Vagina (tissue), 2 donors: ENCODE measurements at places on chromosomes 5 and 9.

DNA sequence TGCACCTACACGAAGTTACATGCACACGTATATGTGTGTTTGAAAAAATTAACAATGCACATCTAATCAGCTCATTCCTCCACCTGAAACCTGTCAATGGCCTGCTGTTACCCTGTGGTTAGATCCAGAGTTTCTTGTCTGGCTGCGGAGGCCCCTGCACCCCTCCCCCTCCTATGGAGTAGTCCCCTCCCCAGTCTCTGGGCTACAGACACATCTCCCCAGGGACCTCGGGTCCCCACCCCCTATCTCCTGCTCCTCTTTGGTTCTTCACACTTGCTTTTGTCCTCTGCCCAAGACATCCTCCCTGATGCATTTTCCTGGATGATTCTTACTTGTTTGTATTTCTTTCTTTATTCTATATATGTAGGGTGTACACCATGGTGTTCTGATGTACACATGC, 27.2 kb downstream of the FAM240B start:
- DNase-seq = no peak

DNA sequence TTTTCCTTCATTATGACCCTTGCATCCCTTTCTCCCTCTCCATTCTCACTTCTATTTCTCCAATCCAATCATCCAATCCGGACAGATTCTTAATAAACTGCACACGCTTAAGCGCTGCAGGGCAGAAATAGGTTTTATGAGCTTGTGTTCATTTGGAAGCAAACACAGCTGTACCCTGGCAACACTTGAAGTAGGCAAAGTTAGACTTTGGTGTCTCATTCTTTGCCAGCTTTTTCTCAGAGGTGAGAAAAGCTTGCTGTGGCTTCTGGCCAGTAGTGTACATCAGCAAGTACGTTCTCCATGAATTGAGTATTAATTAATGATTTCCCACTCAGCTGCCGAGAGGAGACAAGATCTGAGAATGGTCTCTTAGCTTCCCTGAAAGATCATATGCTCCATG, 88.5 kb downstream of the FBXO4 start:
- DNase-seq = no peak

GRCh38 chr5:174139623-174140022, 94.1 kb downstream of the NSG2 start:
- DNase-seq = no peak

GRCh38 chr5:173802670-173803165, 85.4 kb upstream of the CPEB4 start:
- no peak for DNase-seq

- DNase-seq = no peak
These were observed 29.6 kb downstream of the BICD2 start for GRCh38 chr9:92734931-92735635.

DNA sequence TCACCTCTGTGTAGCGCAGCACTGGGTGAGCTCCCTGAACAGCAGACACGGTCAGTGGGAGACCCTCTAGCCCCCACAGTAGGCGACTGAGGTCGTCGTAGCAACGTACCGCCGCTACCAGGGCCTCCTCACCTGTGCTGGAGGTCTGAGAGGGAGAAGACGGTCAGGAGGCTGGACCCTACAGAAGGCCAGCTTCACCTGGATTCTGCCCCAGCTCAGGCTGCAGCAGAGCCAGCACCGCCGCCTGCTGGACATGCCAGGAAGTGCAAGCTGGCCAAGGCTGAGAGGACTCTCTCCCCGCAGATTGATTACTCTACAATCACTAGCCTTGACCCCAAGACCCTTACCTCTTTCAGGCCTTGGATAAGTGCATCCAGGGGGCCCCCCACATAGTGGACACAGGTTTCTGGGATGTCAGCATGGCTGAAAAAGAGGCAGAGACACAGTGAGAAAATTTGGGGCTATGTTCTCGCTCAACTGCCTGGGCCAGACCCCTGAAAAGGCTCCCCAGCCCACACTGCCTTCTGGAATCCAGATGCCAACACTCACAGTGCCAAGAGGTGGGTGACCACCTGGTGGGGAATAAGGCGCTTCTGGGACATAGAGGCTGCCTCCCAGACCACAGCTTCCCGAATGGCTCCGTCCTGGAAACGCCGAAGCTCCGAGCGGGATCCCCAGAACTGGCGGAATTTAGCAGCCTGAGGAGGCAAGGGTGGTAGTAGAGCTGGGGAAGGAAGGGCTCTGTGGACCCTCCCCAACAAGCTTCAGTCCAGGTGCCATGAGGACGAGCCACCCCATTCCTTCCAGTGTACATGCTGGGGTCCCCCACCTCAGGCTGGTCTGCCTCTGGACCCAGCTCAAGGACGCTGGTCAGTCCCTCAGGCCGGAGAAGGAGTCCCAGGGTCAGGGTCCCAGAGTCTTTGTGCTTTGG, 6.9 kb downstream of the NOL6 start:
- no peak for DNase-seq

- DNase-seq = no peak
These were observed 63.4 kb upstream of the ABCA1 start for GRCh38 chr9:104991144-104991953.

DNA sequence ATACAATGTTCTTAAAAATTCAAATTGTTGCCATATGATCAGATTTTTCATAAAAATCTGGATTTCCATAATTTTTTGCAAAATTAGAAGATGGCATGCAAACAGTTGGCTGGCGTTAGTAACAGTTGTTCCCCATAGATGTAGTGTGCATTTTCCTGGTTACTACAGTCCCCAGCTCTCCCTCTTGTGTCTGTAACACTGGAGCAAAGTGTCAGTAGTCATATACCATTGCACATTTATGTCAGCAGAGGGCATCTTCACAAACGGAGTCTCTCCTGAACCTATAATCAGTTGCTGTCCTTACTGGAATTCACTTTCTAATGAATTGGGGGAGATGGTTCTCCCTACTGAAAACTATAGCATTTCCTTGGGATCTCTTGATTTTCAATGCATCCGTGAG, 44.7 kb upstream of the DMAC1 start:
- no peak for DNase-seq

DNA sequence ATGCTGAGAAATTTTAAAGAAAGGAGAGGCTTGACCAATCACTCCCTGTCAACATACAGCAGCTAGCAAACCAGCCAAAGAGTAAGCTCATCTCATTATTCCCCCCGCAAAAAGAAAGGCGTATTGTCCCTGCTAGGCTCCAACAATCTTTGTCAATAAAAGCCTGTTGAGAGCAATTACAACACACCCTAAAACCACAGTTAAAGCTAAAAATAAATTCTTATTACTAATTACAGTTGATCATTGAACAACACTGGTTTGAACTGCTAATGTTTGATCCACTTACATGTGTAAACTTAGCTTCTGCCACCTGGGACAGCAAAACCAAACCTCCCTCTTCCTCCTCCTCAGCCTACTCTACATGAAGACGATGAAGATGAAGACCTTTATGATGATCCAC, 151.2 kb downstream of the TSSK1B start:
- DNase-seq = no peak

GRCh38 chr9:112162621-112163413, 12.3 kb downstream of the SUSD1 start:
- no peak for DNase-seq

DNA sequence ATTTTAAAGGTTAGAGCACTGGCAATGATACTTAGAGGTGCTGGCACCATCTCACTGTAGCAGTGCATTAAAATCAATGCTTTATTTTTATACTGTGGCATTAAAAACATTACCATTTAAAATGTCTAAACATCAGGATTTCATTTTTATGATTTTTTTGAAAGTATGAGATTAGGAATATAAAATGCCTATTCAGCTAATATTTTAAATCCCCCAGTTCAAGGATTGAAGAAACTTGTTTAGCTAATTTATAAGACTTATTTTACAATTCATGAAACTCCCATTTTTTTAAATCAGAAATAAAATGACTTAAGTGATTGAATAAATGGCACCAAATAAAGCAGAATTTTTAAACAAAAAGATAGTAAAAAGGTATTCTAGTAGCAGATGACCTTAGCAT, 625.6 kb downstream of the RAB3C start:
- DNase-seq = no peak

GRCh38 chr5:167814828-167815227, 476.6 kb upstream of the WWC1 start:
- DNase-seq = no peak

DNA sequence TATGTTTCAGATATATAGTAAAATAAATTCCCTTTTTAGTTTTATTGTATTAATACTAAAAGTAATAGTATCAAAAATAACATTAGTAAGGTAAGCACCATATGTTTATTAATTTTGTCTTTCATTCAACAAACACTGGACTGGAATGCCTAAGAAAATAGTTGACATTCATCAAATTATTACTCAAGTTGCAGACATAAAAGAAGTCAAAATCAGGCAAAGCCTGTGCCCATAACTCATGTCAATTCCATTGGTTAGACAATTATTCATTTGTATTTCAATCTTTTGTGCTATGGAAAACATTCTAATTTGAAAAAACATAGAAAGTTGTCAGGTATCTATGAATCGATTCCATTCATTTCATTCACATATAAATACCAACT, 158.9 kb downstream of the CEMIP2 start:
- no peak for DNase-seq

GRCh38 chr9:16417749-16418148, 452.7 kb downstream of the BNC2 start:
- no peak for DNase-seq

- no peak for DNase-seq
These were observed 239.1 kb upstream of the NUDT12 start for GRCh38 chr5:103801681-103802080.

DNA sequence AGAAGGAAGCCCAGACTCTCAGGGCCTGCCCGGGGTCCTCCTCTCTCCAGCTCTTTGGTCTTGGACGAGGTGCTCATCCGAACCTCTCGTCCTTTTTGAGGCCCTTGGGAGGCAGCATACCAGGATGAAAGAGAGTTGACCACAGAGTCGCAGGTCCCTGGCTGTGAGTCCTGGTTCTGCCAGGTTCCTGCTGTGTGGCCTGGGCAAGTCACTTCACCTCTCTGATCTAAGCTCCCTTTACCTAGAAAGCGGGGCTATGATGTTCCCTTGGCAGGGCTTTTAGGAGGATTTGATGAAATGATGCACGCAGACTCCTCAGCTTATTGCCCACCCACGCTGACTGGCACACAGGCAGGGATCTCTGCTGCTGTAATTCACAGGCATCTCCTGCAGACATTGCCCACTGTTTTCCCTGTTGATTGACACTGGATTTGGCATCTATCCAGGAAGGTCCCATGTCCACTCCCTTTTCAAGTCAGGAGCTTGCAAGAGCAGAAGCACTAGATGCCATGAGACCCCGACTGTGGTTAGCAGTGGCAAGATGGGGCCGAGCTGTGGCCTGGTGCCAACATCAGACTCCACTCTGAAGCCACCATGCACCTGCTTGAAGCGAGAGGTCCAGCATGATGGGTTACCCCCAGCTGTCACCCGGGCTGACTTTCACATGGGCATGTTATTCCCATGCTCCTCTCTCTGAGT, 71.5 kb downstream of the MACROH2A1 start:
- no peak for DNase-seq

DNA sequence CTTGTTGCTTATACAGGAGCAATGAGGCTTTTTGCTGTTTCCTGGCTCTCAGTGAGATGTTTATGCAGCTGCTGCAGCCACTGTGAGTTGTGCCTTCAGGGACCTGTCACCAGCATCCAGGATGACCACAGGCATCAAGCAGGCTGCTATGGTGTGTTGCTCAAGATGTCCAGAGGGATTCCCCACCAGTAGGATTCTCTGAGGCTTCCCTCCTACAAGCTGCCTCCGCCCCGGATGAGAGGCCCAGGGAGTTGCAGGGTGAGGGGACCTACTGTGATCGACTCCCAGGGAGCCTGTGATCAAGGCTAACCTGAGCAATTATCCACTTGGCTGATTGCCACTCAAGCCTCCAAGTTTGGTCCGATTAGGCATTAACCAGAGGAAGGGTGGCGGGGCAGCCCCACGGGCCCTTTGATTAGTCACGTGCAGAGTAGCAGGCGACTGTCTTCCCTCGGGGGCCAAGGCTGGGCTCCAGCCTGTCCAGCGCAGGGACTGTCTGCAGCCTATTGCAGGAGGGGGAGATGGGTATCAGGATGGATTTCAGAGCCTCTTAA, 1.8 kb upstream of the FAT2 start:
- DNase-seq = no peak

DNA sequence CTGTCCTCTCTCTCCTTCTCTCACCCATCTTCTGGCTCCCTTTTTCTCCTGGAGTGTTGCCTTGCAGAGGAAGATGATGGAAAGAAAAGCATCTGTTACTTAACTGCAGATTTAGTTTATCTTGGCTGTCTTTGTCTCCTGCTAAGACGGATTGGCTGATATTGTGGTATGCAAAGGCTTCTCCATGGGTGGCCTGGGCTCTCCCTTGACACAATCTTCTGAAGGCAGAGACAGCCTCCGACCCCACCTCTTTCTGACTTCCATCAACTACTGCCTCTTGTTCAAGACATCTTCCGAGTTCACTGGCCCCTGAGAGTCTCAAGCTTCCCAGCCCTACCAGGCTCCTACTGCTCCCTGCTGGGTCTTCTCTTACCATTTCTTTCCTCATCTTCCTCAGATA, 403.7 kb downstream of the LRRC70 start:
- DNase-seq = no peak

DNA sequence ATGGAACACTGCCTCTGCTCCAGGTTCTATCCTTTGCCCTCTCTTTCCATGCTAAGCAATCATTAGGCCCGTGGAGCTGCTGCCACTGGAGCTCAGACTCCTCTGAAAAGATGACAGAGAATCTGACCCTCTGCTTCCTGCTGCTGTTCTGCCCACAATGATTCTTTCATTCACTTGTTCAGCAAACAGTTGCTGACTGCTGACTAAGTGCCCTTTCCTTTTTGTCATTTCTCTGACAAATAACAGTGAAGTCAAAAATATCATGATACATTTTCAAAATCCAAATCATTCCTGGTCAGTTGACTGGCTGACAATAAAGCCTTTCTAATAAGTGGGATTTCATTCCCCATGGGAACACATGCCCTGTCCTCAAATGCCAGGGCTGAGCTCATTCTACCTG, 110.1 kb downstream of the SIL1 start:
- DNase-seq = no peak

GRCh38 chr5:146945617-146946084, 67.1 kb upstream of the PPP2R2B start:
- DNase-seq = no peak

DNA sequence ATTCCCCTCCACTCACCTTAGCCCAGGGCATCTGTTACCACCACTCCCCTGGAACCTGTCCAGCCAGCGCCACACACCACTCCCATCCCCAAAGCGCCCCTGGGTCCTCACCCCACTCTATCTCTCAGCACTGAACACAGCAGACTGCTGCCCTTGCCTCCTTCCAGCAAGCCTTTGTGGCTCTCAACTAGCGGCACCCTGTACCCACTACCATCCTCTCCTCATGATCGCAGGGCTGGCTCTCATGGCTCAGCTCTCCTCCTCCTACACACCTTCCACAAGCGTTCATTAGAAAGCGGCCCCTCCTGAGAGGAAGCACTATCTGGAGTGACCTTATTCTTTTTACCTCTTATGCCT, 13.3 kb upstream of the BASP1 start:
- no peak for DNase-seq

GRCh38 chr5:139848508-139849100, 53.0 kb downstream of the PSD2 start:
- no peak for DNase-seq

- no peak for DNase-seq
These were observed 456.4 kb downstream of the GADD45G start for GRCh38 chr9:90061187-90061586.

- no peak for DNase-seq
These were observed at the start of gene PCDHGB3 for GRCh38 chr5:141369994-141370848. Gene PCDHGB3, plus strand, starts transcription at chr5:141370242. Its CDS starts 153 bp downstream, at chr5:141370395.
